ENCODE measurements at places on chromosomes 13 and 19.

- DNase-seq, result no peak
Observed at GRCh38 chr19:49701271-49701786, 10.4 kb downstream of the CPT1C start.

DNA sequence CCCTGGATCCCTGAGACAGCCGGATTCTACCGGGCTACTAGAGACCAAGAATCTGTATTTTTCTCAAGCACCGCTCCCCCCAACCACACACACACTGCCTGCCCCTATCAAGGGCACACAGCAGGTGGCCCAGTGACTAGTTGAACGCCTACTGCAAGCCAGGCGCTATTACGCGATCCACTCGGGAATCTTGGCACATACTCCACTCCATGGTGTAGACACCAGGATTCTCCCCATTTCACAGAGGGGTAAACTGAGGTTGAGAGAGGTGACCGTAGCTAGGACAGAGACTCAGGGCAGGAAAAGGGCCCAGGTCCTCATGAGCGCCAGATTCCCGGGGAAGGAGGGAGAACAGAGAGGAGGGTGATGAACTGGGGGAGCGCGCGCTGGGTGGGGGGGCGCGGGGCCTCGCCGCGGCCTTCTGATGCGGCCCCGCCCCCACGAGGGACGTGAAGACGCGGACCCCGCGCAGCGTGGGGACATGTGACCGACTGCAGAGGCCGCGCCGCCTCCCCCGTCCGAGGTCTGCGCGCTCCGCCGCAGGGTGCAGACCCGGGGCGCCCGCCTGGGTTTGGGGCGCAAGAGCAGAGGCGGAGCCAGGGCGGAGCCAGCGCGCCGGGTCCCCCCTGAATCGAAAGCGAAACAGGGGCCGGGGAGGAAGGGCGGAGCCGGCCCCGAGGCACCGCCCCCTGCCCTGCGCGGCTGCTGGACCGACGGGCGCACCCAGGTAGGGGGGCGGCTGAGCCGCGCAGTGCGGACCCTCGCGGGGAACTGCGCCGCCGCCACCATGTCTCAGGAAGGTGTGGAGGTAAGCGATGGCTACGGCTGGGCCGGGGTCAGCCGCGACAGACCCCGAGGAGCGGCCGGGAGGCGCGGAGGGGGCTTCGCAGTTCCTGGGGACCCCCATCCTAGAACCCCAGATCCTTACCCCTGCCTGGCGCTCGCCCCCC, at the start of gene SHFL:
SHFL (plus strand) TSS at position 677 of the 950 bp plus-strand sequence; CDS start at position 788, 111 bp downstream.
- peak; percentile 64 for DNase-seq

- no peak for DNase-seq
Observed at GRCh38 chr13:24894972-24895300, 131.0 kb downstream of the RNF17 start.

GRCh38 chr13:99353836-99354235, 46.6 kb upstream of the GPR183 start:
- DNase-seq, result no peak

DNA sequence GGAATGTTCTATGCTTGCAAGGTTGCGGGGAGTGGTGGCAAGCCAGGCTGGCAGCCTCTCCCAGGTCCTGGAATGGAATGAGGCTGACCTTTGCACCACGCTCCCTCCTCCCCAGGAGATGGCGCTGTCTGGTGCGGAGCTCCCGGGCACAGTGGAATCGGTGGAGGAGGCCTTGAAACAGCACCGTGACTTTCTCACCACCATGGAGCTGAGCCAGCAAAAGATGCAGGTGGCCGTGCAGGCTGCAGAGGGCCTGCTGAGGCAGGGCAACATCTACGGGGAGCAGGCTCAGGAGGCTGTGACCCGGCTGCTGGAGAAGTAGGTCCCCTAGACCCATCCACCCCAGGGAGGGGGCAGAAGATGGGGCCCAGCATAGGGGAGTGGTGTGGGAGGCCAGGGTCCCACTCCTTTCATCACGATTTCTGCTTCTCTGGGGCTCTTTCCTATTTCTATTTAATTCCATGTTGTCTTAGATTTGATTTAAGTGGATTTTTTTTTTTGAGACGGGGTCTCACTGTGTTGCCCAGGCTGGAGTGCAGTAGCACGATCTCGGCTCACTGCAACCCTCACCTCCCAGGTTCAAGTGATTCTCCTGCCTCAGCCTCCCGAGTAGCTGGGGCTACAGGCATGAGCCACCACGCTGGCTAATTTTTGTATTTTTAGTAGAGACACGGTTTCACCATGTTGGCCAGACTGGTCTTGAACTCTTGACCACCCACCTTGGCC, 53.2 kb upstream of the SHKBP1 start:
- DNase-seq, result peak; percentile 54

DNA sequence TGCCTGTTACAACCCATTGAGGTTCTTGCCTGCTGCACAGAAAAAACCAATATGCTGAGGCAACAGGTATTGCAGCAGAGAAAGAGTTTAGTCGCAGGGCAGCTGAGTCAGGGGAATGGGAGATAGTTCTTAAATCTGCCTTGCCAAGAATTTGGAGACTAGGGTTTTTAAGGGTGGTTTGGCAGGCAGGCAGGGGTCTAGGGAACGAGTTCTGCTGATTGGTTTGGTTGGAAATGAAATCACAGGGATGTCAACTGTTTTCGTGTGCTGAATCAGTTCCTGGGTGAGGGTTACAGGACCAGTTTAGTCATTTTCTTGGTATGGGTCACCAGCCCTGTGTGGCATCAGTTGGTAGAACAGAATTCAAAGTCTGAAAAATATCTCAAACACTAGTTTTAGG, 36.6 kb downstream of the PDS5B start:
- peak; percentile 20 for DNase-seq

DNA sequence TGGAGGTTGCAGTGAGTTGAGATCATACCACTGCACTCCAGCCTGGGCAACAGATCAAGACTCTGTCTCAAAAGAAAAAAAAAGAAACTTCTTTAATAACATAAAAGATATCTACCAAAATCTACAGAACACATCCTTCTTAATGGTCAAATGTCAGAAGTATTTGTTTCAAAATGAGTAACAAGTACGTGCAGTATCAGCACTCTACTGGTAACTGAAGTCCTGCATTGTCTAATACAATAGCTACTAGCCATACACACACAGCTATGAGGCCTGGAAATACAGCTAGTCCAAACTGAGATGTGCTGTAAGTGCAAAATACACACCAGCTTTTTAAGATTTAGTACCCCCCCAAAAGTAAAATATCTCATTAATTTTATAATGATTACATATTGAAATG, 88.1 kb downstream of the TSC22D1 start:
- no peak for DNase-seq

DNA sequence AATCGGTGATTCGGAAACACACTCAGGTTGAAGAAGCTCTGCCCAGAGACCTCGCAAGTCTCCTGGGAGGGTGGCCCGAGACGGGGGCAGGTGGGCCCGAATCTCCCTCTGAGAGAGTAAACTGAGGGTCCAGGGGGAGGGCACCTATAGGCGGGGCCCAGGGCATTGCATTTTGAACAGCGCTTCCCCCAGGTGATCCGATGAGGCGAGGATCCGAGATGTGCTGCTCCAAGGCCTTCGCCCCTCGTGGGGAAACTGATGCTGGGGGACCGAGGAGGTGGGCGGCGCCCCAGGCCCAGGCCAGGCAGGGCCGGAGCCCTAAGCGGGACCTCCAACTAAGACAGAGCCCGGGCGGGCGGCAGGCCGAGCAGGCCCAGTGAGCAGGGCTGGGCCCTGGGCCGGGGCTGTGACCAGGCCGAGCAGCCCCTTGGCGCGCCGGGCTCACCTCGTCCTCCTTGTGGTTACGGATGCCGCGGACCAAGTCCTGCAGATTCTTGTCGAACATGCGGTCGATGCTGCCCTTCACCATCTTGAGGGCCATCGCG, 500 bp downstream of the AP3D1 start:
- DNase-seq, result no peak

GRCh38 chr13:41639237-41639904, 182.0 kb downstream of the RGCC start:
- DNase-seq, result no peak

GRCh38 chr19:4506449-4507149, 11.7 kb downstream of the PLIN4 start:
- DNase-seq, result no peak

DNA sequence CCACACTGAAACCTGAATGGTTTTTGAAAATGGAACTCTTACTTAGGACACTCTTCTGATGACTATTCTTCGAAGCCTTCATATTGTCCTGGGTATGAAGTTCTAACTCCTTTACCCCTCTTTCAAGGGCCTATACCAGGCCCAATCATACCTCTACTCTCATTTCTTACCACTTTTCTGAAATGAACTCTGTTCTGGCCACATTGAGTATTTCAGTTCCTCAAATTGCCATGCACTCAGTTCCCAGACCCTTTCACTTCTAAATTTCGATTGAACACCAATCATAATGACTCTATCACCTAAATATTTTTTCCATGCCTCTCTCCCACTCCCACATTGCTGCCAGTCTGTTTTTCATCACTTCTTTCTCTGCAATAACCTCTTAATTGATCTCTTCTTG, 53.7 kb downstream of the LACC1 start:
- no peak for DNase-seq

GRCh38 chr13:51848674-51849073, 3.7 kb upstream of the TMEM272 start:
- DNase-seq, result no peak

DNA sequence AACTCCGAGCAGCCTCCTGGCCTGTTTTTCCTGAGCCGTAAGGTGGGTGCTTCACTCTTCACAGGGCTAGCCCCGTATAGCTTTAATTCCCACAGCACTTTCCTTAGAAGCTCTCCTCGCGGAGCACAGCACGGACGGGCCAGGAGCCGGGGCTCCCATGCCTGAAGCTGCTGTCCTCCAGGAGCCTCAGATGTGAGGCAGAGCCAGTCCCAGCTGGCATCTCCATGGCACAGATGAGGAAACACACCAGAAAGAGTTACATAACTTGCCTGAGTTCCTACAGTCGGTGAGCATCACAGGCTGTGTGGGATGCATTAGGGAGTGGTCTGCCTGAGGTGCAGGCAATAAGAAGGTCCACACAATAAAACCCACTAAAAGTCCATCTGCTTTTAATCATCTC, 118.5 kb downstream of the ATP8A2 start:
- DNase-seq, result no peak

- DNase-seq, result no peak
Observed at GRCh38 chr13:94602467-94602866, 810 bp downstream of the GPR180 start.

- DNase-seq, result no peak
Observed at GRCh38 chr13:28651810-28652401, 7.0 kb upstream of the POMP start.

DNA sequence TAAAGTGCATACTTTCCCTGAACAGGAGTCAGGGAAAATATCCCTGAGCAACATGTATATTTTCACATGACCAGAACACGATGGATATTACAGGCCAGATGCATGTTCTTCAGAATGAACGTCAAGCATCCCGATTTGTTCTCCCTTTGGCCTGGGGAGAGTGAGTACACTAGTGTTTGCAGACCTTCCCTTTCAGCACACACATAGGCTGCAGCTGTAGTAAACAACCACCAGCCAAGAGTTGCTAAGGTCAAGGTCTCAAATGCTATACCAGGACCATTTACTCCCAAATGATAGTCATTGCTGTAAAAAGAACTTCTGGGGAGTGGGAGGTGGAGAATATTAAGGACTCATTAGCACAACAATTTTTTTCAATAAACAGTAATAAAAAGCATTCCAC, 3.0 kb downstream of the KLF12 start:
- no peak for DNase-seq

GRCh38 chr13:27034678-27035111, 136.9 kb downstream of the USP12 start:
- no peak for DNase-seq

- DNase-seq, result no peak
Observed at GRCh38 chr13:106415971-106416370, 119.5 kb downstream of the EFNB2 start.

GRCh38 chr13:109101550-109102144, 472.2 kb downstream of the MYO16 start:
- DNase-seq, result no peak

GRCh38 chr19:38666663-38667511, 19.4 kb downstream of the ACTN4 start:
- DNase-seq, result no peak

GRCh38 chr19:50167314-50167721, 4.2 kb upstream of the IZUMO2 start:
- DNase-seq, result no peak

DNA sequence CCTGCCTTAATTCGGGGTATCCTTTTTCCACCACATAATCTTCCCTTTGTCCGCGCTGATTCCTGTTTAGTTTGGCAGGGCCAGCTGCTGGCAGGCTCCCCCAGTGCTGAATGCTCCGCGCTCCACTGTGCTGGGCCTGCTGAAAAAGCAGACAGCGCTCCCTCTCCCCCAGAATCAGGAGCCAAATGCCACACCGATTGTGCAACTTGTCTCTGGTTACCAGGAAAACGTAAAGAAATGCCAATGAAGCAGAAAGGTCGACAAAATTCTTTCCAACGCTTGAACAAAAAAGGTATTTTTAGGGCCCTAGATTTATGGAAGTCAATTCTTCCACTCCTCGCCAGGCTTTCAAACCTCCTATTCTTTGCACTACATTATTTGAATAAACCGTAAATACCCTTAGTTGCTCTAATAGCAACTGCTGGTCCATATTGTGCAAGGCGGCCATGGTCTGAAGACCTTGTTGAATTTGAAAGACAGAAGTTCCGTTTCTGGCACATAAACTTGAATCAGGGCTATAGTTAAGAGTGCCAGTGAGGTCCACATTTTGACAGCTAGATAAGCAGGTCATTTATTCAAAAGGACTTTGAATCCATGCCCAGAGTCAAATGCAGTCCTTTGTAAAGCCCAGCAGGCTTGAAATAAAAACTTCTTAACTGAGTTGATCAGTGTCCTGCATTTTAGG, 206.7 kb upstream of the RFC3 start:
- no peak for DNase-seq

- DNase-seq, result no peak
Observed at GRCh38 chr19:45368737-45369340, 1.5 kb downstream of the ERCC2 start.

DNA sequence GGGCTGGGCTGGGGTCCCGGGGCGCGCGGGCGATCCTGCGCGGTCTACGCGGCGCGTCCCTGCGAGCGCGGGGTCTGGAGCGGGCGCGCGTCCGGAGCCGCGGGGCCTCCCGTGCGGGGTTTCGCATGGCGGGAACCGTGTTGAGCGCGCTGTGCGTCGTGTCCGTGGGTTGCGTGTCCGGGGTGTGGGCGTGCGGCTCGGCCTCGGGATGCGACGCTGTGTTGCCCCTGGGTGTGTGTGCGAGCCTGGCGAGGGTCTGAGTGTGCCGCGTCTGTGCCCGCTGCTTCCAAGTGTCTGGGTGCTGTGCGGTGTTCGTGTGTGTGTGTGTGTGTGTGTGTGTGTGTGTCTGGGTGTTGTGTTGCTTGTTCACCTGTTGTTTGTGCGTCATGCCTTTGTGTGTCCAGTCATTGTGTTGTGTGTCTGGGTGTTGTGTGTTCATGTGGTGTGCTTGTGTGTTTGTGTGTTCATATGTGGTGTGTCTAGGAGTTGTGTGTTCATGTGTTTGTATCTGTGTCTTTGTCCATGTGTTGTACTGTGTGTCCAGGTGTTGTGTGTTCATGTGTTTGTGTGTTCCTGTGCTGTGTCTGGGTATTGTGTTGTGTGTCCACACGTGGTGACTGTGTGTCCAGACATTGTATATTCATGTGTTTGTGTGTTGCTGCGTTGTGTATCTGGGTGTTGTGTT, 552 bp downstream of the PLK5 start:
- no peak for DNase-seq

DNA sequence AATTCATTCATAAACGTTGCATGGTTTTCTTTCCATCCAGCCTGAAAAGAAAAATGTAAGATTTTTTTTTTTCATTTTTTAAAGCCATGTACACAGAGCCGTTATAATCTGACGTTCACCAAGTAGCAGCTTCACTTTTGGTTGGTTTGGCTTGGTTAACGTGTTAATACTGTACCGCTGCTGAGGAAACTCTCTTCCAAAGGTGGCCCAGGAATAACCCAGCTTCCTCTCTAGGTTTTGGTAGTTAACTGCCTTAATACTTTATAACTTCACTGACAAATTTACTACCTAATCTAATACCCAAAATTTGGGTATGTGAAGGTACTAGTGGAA, 1.7 kb downstream of the INTS6 start:
- DNase-seq, result no peak

Data from stimulated activated CD4-positive, alpha-beta T cell treated with anti-CD3 and anti-CD28 coated beads, Interleukin-2, amount 100 ng/mL, for 48 hours (primary cell).